NCI-H1417 treated with DMSO at 0.1 percent for 48 hours (cell line): ENCODE measurements at places on chromosomes 3 and 15.

DNA sequence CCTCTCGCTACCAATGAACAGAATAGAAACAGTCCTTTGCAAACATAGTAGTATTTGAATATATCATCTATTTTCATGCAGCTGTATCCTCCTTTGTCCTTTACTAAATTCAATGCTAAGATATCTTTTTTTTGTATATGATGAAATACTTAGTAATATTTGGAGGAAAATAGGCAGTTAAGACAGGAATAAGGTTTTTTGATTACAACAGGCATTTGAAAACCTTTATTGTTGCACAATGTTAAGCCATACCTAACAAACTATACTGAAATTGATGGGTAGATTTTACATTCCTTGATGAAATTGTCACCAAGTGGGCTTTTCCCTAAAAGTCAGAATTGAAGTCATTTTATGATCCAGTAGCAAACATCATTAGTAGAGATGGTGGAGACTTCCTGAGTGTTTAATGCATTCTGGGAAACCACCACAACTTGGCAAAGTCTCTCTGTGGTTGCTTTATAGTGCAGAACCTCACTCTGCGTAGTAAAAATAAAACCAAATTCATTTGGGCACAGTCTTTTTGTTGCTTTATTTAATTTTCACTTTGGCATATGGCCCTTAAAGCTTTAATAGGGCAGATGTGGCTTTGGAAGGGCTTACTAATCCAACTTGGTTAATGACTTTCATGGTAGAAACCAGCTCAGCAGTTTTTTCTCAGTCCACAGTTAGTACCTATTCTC, 216.0 kb downstream of the DIPK2A start:
- no peak for DNase-seq

GRCh38 chr3:12484983-12485327, 675 bp downstream of the TSEN2 start:
- no peak for DNase-seq

DNA sequence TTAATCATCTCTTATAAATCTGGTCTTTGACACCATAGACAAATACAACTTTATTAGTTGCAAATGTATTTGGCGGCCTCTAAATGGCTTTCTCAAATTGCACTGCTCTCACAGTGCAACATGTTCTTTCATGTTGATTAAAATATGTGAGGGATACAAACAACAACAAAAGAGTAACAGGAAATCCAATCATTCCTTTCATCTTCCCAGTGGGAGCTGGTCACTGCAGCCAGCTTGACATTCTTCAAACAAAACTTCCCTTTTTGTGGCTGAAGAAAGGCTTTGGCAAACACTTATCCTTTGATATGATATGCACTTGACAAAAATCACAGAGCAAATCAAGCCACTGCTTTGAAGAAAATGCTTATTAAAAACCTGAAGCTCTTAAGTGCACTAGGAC, 973.6 kb downstream of the EPHA3 start:
- no peak for DNase-seq

DNA sequence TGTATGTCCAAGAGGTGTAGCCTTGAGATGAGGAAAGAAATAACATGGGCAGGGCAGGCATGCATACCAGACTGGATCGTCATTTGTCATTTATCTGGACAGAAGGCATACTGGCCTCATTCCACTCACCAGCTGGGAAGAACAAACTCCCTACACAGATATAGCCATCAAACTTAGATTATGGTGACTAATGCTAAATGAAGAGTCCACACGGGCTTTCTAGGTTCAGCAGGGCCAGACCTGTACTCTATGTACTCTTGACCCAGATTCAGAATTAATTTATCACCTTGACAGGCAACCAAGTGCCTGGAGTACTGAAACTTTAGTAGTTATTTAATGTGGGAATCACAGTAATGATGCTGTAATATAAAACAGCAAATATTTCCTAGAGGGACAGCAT, 164.3 kb upstream of the IL12A start:
- DNase-seq: no peak

GRCh38 chr3:30142946-30143345, 463.5 kb upstream of the TGFBR2 start:
- no peak for DNase-seq
